Activated T-helper 9 cell treated with anti-CD3 and anti-CD28 coated beads, Interleukin-2, amount 50 U/mL, for 16 hours (primary cell): ENCODE measurements at places on chromosomes 2 and 18.

GRCh38 chr2:34604164-34604563 is 1005.1 kb upstream of the FAM98A start:
- no peak for DNase-seq

- DNase-seq, result no peak
Observed at GRCh38 chr18:34953212-34953611, 88.0 kb upstream of the MAPRE2 start.

GRCh38 chr18:8586941-8587340 is 22.3 kb upstream of the RAB12 start:
- DNase-seq, result no peak

DNA sequence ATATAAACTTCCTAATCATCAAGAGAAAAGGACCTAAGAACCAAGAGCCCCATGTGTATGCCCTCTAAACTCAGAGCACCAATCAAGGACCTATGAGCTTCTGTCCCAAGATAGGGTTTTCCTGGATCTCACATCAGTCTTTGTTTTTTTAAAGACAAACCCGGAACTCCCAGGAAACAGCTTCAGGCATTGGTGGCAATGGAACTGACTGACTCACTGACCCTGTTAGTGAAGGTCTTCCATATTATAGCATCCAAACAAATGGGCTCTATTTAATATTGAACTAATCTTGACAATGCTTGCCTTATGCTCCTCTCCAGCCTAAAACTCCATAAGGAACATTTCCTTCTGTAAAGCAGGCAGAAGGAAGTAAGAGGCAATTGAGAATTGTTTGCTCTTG is 63.5 kb upstream of the RPE start:
- no peak for DNase-seq

DNA sequence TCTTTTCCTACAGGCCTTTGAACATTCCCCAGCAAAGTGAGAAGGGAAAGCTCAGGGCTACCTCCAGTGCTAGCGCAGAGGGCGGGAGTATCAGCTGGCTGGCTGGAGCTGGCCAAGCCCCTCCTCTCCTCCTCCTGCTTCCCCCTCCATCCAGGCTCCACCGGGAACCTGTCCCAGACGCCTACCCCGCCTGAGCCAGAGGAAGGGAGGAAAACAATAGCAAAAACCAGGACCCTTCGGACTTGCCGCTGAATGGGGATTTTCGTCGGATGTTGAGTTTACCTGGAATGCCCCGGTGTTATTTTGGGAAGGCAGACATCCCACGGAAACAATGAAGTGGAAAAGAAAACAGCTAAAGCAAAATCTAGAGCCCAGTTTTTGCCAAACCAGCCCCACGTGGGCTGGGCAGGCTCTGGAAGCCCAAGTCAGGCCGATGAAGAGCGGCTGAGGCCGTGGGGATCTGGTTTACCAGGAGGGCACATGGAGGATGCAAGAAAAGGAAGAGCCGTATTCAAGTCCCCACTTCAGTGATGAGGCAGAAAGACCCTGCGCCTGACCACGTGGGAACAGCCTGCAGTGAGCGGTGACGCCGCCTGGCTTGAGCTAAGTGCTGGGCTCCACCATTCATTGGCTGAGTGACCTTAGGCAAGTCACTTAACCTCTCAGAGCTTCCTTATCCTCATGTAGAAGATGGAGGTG is 100.4 kb upstream of the LCLAT1 start:
- DNase-seq, result no peak

DNA sequence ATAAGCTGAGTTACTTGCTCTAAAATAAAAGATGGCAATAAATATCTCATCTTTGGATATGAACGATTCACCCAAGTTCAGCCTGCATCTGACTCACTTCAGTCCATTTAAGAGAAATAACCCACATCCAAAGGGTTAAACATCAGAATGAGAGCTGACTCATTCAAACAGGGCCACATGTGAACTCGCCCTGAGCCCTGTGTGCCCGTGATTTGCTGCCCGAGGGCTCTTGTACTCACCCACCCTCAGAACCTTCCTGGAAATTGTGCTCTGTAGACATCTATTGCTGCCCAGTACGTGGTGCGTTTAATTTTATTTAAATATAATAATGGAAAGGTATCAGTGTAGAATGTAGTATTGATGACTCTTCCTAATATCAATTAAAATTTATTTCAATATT is 66.9 kb upstream of the RBM44 start:
- DNase-seq, result peak; percentile 27

- no peak for DNase-seq
Observed at GRCh38 chr2:238418196-238418998, 8.3 kb upstream of the ASB1 start.

DNA sequence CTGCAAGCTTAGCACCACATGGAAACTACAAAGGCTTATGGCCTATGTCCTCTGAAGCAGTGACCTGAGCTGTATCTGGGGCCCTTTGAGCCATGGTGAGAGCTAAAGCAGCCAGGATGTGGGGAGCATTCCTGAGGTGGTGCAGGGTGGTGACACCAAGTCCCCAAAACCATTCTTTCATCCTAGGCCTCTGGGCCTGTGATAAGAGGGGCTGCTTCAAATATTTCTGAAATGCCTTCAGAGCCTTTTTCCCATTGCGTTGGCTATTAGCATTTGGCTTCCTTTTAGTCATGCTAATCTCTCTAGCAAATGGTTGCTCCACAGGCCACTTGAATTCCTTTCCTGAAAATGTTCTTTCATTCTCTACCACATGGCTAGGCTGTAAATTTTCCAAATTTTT is 13.4 kb downstream of the CCDC150 start:
- DNase-seq, result no peak

DNA sequence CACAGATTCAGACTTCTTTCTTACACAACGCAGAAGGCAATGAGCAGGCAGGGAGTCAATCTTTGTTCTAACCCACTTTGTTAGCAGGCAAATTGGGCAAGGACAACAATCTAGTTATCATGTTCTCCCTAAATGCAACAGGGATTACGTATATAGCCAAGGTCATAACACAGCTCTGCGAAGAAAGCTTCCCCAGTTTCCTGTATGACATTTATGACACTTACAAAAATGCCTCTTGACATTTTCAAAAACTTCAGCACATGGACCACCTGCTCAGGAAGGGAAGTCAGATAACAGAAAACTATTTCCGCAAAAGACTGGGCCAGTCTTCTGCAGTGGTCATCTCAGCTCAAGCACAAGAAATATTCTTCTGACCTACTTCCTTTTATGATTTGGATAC is 106.1 kb downstream of the IRS1 start:
- no peak for DNase-seq

DNA sequence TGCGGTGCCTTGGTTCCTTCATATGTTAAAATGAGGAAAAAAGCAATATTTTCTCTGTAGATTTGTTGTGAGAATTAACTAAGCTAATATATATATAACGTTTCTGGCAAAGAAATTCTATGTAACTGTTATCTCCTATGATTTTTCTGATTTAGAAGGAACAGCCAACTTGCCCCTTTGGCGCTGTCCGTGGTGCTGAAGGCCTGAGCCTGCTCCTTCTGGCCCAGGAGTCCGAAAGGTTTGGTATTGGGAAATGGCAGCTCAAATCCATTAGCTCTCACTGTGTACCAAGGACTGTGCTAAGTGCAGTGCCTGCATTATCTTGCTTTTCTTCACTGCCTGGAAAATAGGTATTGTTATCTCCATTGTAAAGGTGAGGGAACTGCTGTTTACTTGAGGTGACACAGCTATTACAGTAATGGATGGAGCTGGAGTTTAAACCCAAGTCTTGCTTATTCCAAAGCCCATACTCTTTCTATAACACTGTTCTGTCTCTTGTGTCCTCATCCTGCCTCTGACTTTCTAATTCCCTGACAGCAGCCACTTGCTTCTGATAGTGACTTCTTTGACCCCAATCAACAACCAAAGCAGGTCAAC is 52.2 kb downstream of the C1QL2 start:
- no peak for DNase-seq

GRCh38 chr18:77091366-77091765 is 41.2 kb downstream of the MBP start:
- DNase-seq, result no peak

DNA sequence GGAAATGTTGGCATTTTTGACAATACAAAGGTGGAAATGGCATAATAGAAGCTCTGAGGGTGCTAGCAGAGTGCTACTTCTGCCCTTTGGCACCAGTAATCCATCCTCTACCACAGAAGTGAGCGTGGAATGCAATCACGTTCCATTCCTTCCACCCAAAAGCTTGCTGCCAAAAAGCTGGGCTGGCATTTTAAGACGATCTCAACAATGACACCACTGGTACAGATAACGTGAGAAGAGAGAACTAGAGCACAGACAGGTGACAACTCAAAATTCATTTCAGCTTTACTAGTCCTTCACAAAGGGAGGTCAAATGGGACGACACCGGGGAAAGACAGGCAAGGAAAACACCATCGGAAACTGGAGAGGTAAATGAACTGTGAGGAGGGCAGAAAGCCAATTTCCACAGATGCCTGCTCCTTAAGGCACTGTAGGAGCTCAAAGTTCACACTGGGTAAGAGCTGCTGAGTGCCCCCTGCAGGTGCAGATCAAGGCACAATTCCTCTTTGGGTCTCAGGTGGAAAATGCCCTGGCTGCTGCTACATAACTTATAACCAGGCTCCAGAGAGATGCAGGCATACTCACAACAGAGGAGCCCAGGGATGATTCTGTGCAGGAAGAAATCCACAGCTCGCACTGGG is 50.7 kb upstream of the RNU4ATAC start:
- no peak for DNase-seq

DNA sequence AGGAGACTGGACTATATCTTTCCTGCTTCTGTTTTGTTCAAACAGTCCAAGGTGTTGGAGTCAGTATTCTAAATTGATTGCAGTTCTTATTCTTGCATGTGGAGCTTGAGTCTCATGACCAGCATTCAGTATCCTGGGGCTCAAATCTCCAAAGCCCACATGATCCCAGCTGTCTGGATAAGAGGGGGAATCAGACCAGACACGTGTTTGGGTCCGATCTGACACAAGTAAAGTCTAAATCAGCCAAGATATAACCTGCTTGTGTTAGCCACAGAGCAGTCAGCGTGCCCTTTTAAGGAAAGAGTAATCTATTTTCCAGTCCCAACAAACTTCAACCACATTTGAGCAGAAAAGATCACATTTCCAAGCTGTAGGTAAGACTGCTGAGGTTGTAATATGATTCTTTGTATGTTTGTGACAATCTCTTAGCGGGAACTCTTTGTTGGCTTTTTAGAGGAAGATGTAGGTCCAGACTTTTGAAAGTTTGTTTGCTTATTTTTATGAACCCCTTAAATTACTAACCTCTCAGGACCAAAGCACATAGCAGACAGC is 334.6 kb downstream of the SLC4A3 start:
- DNase-seq, result no peak

DNA sequence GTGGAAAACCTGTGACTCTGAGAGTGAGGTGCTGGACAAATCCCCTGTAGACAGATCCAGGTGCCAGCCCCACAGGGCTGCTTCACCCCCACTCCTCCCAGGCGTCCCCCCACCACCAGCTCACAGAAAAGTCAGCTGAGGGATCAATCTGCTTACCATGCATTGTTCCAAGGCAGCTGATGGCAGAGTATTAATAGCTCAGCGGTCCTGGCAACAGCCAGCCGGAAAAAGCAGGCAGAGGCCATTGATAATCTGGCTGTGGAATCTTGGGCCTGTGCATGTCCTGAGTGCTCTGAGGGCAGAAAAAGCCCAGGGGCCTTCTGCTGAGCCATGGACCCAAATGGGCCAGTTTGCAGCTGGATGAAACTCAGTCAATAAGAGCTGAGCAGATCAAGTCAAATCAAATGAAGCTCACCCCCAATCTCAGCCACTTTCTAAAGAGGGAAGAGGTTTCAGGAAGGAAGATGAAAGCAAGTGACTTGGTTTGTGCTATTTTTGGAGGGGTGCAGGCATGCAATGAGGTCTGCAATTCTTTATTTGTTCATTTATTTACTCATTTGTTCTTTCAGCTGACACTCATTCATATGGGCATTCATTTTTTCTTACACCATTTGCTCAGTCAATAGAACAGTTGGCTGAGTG is 63.4 kb downstream of the GYPC start:
- DNase-seq, result no peak

DNA sequence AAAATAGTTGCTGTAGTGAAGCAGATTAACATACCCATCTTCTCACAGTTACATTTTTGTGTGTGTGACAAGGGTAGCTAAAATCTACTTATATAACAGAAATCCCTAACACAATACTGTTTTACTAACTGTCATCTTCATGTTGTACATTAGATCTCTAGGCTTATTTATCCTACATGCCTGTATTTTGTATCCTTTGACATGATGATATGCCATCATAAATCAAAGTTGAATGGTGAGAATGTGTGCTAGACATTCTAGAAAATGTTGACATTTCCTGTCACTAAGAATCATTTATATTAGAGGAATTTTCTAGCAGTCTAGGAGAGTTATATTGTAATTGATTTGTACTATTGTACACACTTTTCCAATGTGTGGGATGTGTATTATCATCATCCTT is 21.5 kb upstream of the CALCRL start:
- no peak for DNase-seq

GRCh38 chr18:61731178-61731577 is 161.6 kb downstream of the RNF152 start:
- DNase-seq, result no peak

GRCh38 chr2:173493874-173494273 is 139.2 kb downstream of the CDCA7 start:
- no peak for DNase-seq

GRCh38 chr18:24115628-24116027 is 23.2 kb upstream of the CABYR start:
- no peak for DNase-seq

GRCh38 chr2:23534771-23535170 is 149.8 kb downstream of the KLHL29 start:
- DNase-seq, result no peak

- no peak for DNase-seq
Observed at GRCh38 chr18:9638886-9639285, 24.5 kb upstream of the PPP4R1 start.

DNA sequence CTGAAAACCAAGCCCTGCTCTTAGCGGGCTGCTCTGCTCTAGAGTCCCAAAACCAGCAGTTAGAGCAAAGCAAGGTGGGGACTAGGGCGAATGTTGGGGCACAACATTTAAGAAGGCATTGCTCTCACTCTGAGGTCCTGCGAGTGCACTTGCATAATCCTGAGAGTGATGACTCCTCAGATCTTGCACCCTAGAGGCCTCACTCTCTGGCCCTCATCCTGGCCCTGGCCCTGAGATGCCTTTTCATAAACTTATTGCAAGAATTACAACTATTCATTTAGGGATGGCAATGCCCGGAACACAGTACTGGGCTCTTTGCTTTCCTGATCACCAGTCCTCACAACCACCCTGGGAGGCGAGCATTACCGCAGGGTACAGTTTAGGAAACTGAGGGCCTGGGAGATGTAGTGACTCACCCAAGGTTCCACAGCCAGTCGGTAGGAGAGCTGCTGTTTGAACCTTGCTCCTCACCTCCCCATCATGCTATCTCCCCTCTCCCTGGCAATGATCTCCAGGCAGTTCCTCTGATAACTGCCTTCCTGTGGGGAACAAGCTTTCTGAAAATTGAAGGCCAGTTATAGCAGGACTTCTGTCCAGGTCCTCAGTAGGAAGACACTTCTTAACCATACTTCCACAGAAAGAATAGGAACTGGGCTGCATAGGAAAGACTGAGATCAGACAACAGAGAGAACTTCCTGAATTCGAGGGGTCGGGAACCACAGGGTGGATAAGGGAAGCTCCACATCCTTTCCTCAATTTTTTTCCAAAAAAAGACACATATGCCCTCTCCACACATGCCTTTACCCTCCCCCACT is 91.3 kb downstream of the TNS1 start:
- DNase-seq, result no peak
